ENCODE measurements at places on chromosomes 12 and 14.

DNA sequence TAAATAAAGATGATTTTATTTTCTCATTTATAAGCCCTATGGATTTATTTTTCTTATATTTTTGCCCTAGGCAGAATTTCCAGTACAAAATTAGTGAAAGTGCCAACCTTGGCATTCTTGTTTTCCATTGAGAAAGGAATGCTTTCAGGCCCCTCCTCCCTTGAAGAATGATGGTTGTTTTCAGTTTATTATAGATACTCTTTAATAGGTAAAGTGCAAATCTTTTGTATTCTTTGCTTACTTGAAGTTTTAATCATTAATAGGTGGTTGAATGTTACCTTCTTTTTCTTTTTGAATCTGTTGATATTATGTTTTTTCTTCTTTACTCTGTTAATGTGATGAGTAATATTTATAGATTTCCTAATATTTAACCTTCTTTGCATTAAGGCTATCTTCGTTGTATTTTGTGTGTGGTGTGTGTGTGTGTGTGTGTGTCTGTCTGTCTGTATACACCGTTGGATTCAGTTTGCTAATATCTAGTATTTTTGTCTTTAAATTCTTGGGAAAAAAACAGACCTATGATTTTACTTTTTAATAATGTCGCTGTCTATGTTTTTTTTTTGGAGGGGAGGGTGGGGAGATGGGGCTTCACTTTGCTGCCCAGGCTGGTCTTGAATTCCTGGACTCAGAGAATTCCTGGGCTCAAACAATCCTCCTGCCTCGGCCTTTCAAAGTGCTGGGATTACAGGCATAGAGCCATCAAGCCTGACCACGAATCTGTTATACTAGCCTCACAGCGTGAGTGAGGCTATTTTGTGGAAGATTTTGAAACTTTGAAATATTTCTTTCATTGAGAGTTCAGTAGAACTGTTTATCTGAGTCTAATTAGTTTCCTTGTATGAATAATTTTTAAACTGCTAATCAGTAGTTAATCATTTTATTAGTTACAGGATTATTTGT is 13.5 kb downstream of the SRGAP1 start:
- DNase-seq, result no peak

DNA sequence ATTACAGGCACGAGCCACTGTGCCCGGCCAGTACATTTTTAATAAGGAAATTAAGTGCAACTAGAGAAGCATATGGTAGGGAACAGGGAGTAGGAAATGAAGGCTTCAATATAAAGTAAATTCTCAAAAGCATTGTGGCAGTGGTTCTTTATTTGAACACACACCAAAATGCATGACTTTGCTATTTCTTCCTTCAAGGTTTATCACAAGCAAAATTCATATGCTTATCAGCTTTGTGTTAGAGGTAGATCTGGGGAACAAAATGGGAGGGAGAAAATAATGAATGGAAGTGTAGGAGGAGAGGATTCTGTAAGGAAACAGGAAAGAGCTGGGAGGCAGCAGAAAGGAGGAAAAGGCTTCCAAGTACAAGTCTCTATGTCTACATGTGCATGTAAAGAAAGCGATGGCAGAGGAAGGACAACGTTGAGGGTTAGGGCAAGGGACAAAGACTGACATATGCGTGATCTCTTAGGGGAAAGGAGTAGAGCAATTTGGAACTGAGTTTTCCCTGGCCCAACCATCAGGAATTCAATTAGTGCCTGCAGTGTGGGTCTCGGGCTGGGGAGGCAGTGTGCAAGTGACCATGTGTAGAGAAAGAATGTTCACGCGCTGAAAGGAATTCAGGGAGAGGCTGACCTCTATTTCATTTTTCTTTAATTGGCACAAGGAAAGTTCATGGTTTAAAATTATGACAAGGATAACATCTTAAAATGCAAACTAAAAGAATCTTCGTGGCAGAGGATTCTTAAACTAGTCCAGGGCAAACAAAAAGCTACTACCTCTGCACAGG is 22.9 kb upstream of the RASSF8 start:
- DNase-seq, result no peak

DNA sequence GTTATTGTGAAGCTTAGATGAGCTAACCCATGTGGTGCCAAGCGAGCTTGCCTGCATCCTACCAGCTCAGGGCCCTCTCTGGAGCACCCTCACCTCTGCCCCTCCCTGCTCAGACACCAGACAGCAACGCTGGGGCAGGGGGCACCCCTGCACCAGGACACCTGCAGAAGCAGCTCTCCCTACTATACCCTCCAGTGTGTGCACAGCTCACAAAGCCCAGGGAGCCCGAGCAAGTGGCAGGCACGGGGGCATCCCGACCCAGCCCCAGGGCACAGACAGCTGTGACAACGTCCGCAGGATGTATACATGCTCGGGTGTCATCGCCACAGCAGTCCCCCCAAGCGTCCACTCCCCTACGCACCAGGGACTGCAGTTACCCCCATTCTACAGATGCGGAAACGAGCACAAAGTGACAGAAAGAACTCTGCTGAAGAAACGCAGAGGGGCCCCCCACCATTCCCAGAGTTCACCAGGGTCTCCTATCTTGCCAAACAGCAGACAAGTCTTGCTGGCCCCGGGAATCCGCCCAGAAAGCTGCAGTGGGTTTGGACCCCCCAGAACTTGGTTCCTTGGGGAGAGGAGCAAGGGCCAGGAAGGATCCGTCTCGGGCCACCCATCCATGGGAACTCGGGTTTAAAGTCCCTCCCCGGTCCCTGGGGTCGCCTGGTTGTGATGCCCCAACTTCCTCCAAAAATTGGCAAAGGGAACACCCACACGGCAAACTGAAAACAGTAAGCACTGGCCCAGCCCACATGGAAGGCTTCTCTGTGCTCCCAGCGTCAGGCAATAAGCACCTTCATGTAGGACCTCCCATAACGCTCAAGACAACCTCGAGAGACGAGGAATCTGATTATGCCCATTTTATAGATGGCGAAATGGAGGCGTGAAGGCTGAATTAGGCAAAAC is 12.0 kb downstream of the NCOR2 start:
- DNase-seq, result no peak

GRCh38 chr12:85617307-85618091 is 218.7 kb downstream of the RASSF9 start:
- no peak for DNase-seq
